NCI-H526 (cell line): ENCODE measurements at places on chromosomes 7 and 10.

GRCh38 chr10:66917104-66917503, 8.7 kb upstream of the LRRTM3 start:
- no peak for DNase-seq

DNA sequence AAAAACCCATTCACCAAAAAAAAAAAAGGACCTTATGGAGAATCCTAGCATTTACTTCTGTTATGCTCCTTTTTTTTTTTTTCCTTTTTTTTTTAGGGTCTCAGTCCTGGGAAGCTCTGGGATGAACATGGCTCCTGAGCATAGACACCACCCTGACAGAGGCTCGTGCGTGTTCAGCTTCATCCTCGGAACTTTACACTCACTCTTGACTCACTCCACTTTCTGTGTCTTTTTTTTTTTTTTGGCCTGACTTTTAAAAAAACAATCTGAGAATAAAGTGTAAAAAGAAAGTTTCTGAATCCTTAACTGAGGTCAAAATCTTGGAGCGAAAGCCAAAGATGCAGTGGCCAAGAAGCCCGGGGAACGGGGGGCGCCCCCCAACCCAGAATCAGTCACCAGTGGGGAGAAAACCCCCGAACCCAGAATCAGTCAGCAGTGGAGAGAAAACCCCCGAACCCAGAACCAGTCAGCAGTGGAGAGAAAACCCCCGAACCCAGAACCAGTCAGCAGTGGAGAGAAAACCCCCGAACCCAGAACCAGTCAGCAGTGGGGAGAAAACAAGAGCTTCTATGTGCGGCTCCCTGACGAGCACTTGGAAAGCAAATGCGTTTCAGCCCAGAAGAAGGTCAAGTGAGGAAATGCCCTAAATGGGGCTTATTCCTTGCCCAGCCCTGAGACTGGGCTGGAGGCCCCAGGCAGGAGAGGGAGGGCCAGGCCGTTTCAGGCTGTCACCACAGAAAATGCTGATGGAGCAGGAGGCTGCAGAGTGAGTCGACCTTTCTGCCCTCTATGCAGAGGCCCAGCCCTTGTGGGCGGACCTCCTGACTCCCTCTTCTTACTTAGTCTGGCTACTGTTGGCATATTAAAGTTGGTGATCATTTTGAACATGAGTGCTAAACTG, 19.0 kb upstream of the PFKP start:
- DNase-seq, result no peak

- DNase-seq, result no peak
Measured at GRCh38 chr7:158809596-158809995, 19.7 kb downstream of the ESYT2 start.

DNA sequence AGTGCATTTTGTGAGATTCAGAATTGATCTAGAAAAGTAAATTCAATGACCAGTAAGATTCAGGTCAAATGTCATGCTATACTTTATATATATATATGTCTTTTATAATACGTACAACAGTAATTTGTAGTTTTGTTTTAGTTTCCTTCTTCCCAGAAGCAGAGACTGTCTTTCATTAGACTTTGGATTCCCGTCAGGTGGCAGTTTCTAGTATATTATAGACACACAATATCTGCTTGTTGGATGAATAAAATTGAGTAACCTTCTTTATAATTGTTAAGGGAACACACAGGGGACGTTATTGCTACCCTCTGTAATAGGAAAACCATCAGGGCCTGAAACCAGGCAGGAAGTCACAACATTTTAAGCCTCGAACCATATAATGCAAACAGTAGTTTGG, 5.3 kb upstream of the LAMB1 start:
- DNase-seq, result no peak

- DNase-seq, result no peak
Measured at GRCh38 chr10:99172128-99172738, 63.4 kb downstream of the HPSE2 start.

DNA sequence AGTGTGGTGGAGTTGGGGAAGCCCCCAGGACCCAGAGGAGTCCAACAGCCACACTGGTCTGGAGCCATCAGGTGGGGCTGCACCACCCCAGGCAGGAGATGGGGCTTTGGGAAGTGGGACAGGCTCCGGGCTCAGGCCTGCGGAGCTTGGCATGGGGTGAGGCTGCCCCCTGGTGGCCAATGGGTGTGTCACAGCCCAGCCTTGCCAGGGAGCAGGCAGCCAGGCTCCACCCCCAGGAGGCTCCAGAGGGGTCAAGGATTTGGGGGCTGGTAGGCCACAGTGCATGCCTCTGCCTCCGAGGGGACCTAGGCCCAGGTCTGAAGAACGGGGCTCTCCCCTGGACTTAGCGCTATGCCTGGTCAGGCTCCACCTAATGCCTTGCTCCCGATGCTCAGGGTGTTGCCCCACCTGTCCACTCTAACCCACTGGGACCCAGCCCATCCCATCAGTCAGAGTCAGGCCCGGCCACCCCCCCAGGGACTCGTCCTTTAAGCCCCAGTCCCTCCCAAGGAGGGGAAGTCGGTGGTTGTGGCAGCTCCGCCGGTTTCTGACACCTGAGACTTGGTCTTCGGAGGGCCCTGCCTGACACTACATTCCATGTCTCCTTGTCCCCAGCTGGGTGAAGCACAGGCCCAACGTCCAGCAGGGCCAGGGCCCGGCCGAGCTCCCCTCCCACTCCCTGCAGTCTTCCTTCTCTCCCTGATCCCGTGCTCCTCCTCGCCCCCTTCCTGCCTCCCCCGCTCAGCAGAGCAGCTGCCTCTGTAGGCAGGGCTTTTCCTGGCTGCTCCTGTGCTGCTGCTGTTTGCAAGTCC, 11.3 kb upstream of the SAMD8 start:
- no peak for DNase-seq

DNA sequence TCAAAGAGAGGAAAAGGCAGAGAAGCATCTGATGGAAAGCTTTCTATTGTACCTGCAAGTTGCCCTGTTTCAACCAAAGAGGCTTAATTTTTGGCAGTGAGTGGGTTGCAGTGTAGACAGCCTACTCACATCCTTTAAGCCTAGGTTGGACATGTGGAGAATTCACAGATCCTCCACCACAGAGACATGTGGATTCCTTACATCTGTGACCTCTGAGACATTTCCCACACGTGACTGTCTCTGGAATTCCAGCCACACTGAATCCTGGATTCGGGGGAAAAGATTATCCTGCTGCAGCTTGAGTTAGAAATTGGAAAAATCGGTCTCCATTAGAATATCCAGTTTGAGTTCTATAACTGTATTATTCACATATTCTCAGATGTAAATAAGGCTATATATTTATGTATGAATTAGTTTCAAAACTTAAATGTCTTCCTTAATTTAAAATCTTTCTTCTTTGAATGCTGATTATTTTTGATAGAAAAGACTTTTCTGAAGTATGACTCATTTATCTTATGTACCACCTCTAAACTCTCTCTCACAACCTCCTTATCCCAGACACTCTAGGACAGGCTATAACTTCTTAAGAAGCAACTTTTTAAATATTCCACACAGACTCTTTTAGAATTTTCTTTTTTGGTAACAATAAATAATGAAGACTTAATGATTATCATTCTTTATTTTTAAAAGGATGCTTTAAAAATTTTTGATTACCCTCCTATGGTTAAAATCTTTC, 123.3 kb downstream of the TWIST1 start:
- DNase-seq, result no peak

GRCh38 chr10:12507165-12507850, 158.0 kb downstream of the CAMK1D start:
- no peak for DNase-seq

GRCh38 chr10:99908512-99908911, 101.2 kb downstream of the DNMBP start:
- no peak for DNase-seq

DNA sequence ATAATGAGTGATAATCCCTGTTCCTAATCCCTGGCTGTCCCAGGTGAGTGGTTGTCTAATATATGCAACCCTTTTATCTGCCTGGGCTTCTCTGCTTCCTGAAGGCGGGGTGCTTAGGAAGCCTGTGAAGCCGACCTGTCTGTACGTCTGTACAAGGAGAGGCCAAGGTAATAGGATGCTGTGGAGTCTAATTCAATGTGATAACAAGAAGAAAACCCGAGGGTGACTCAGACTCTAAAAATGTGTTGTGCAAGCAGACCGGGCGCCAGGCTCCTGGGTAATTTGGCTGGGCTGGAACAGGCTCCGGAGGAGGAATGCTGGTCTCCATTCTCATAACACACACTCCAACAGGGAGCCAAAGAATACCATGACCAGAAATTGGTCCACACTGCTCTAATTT, 43.6 kb downstream of the THNSL1 start:
- DNase-seq, result no peak

GRCh38 chr7:158572000-158572828, 15.4 kb downstream of the PTPRN2 start:
- DNase-seq, result peak; percentile 62

DNA sequence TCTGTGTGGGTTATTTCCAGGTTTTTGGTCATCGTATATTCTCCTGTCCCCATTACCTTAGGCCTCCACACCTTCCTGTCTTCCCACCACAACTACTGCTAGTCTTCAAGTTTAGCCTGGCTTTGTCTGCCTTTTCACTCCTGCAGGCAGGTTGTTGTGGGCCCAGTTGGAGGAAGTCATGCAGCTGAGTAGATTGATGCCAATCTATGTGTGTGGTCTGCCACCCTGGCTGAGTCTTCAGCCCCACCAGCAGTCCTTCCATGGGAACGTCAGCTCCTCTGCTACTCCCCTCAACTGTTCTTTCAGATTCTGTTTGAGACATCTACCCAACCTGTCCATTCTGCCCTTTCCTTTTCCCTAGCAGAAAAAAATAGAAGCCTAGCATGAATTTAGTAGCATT, 6.3 kb downstream of the RINT1 start:
- no peak for DNase-seq

- no peak for DNase-seq
Measured at GRCh38 chr10:67171970-67172369, 246.1 kb downstream of the LRRTM3 start.

- peak; percentile 52 for DNase-seq
Measured at GRCh38 chr7:37643876-37644275, 39.7 kb upstream of the GPR141 start.

DNA sequence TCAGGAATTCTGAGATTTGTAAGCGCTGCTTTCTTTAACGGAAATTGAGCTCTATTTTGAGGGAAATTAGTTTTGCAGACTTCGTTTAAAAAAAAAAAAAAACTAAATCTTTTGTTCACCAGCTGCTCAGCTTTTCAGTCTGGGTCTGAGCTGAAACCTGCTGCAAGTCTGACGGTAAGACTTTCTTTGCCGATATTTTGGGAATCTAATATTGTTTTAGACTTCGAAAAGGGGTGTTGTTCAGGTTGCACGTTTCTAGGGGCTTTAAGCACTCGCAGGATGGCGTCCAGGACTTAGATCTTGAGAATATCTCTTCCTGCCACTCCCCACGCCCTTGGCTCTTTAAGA, 1.8 kb upstream of the MEOX2 start:
- DNase-seq, result no peak

DNA sequence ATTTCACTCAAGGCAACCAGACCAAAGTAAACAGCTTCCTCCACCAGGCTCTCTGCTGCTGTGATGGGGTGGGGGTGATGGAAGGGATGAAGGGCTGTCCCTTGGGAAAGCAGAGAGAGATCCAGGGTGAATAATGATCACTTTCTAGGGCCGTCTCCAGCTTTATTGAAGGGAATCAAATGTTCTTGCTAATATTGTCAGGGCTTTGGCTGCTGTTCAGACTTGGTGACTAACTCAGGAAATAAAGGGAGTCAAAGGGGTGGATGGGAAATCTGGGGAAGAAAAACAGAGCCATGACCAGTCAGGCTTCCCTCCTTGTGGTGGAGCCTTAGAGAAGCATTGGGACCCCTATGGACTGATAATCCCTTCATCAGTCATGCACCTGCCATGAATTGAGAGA, 196.2 kb upstream of the AGK start:
- no peak for DNase-seq

GRCh38 chr10:3853547-3854303, 68.7 kb upstream of the KLF6 start:
- no peak for DNase-seq

- DNase-seq, result peak; percentile 44
Measured at GRCh38 chr10:14093730-14094484, 236.8 kb downstream of the FRMD4A start.

DNA sequence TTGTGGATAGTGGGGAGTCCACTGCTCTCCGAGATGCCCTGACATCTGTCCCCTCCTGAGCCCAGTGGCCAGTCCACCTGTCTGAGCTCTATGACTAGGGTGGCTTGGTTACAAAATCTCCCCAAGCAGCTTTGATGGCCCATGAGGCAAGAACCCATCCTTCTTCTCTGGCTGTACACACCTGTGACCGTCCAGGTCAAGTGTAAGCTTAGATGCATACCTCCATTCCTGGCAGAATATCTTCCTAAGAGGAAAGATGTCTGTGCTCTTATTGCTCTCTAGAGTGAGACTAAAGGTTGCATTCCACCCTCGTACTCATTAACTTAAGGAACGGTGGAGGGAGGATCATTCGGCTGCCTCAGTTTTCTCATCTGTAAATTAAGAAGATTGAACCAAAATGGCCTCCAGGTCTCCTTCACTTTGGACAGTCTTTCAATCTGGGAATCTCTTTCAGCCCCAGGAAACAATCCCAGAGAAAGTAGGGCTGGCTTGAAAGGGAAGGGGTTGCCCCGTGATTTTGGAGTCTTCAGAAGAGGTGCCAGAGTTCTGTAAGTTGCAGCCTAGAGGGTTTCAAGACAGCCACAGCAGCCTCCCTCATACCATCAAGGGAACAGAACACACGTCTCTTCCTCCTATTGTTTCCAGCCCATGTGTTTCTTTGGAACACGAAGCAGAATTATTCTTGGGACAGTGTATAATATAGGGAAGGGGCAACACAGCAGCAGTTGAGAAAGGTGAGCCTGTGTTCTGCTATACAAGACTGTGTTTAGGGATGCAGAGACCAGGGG, 5.5 kb downstream of the HOXA4 start:
- no peak for DNase-seq

GRCh38 chr7:98357751-98358161, 43.1 kb downstream of the BAIAP2L1 start:
- DNase-seq, result no peak

- no peak for DNase-seq
Measured at GRCh38 chr10:26839966-26840627, 20.7 kb downstream of the ABI1 start.

DNA sequence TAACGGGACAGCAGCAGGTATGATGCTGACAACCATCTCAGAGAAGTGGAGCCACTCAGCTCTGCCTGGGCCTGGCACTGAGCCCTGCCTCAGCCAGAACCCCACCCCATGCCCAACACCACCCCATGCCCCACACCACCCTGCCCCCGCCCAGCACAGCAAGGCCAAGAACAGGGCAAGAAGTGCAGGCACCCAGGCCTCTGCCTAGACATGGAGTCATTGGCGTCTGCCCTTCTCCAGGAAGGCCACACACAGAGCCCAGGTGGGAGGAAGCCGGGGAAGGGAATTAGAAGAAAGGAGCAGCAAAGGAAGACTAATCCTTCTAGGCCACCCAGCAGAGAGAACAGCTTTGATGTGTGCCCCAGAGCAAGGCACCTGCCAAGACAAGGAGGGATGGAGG, 18.9 kb downstream of the CAMK2G start:
- no peak for DNase-seq

DNA sequence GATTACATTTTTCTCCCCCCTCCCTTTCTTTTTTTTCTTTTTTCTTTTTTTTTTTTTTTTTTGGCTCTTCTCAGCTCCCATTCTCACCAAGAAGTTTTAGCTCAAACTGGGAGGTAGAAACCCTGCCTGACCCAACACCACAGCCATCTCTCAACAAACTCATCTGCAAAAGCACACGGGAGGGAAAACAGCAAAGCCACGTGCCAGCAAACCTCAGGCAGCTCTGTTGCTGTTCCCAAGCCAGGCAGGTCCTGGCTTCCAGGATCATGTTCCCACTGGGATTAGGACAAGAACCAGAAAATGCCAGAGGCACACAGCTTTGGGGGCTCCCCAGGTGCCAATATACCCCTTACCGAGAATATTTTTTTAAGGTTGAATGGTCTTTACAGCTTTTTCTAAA, 56.7 kb downstream of the ITIH5 start:
- DNase-seq, result no peak

- no peak for DNase-seq
Measured at GRCh38 chr7:81175275-81175940, 256.6 kb upstream of the SEMA3C start.
